ENCODE measurements at places on chromosomes 7 and 10.

DNA sequence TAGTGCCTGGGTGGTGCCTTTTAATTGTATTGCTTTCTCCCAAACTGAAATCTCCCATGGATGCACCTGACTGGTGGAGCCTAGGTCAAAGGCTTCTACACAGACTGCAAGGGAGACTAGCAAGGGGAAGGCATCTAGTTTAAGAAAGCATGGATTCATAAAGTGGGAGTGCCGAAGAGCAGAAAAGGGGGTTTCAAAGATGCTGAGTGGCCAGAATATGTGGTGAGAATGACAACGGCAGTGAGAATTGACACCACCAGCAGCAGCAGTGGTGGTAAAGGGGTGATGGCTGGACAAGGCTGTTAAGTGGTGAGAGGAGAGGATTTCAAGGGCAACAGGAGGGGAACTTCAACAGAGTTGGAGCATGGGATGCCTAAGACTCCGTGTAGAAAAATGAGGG is 36.7 kb downstream of the LSMEM1 start:
- no peak for DNase-seq

DNA sequence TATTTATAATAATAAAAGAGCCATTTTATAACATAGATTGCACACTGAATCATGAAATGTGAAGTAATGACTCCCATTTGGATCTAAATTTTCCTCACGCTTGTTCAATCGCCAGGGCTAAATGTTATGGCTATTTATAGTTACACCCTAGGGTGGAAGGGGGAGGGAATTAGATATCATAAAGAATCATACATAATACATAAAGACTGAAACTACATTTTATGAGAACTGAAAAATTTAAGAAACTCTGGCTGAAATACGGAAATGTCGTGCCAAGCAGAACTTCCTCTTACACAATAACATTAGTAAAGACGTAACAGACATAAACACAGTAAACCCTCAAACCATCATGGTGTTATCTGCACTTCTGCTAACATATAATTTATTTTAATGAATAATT is 327.5 kb upstream of the PHF14 start:
- no peak for DNase-seq

- no peak for DNase-seq
These were observed 66.5 kb upstream of the SKAP2 start for GRCh38 chr7:26930845-26931244.

DNA sequence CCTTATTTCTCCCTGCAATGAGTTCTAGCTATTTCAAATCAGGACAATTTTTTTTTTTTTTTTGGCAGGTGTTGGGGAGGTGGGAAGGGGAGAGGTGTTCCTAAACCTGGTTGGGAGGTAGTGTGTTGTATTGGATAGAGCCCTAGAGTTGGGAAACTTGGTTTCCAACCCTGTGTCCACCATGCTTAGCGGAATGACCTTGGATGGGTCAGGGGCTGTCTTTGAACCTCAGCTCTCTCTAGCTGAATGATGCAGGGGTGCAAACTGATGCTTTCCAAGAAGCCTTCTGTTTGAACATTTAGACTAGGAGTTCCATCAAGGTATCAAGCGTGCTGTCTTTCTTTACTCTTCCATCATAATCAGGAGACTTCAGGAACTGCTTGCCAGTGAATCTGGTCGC is 332.2 kb downstream of the LRMDA start:
- no peak for DNase-seq

DNA sequence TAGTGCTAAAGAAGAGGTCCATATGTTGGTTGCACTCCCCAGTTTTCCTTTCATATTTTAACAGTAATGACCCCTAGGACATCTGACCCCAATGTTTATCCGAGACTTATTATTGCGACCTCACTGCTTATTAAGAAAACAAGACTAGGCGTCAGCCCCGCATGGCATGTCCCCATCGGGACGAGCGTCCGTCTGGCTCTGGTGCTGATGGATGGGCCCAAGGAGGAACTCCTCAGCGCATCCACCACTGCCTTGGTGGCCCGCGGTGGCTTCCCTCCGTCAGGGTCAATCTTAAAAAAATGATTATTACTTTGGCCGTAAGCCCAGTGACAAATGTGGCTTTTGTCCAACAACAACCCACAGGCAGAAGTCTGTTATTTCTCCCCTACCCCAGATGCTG is 40.1 kb upstream of the CXCL12 start:
- no peak for DNase-seq

DNA sequence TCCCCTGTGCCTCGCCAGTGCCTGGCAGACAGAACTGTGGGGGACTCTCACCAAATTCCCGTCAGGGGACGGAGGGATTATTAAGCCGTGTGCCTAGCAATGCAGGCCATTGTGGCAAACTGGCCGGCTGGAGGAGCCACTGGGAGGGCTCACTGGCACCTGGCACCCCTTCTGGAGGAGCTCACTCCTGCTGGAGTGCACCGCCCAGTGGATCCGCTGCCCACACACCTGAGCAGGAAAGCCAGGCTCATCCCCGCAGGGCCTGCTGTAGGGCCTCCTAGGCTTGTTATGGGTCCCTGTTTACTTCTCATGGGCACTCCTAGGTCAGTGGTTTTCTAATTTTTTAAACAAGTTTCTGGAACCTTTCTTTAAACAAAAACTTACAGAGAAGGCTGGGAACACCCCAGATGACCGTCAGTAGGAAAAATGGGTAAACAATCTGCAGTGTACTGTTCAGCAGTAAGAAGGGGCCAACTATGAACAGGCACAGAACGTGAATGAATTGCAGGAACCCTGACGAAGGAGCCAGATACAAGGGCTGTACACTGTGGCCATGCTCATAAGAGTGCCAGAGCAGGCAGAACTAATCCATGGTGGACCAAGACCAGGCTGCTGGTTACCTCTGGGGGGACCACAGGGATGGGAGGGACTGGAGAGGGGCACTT is 64.8 kb downstream of the LANCL2 start:
- no peak for DNase-seq

DNA sequence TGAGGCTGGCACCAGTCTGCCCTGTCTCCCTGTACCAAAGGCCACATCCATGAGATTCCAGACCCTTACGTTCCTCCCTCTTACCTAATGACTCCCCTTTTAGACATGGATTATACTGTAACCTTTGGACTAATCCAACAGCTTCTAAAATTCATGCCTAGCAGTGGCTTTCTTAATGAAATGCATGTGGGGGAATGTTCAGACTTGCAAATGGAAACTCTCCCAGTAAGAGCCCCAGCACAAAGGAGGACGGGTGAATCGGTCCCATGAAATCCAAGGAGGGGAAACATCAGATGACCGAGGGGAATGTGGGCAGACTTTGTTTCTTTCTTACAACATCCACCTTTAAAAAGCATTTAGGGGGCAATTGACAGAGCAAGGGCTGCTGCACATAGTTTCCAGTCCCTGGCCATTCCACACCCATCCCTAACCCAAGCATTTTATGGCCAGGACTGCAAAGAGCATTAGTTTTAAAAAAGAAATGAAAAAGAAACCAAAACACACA is 71.5 kb downstream of the COL13A1 start:
- no peak for DNase-seq

DNA sequence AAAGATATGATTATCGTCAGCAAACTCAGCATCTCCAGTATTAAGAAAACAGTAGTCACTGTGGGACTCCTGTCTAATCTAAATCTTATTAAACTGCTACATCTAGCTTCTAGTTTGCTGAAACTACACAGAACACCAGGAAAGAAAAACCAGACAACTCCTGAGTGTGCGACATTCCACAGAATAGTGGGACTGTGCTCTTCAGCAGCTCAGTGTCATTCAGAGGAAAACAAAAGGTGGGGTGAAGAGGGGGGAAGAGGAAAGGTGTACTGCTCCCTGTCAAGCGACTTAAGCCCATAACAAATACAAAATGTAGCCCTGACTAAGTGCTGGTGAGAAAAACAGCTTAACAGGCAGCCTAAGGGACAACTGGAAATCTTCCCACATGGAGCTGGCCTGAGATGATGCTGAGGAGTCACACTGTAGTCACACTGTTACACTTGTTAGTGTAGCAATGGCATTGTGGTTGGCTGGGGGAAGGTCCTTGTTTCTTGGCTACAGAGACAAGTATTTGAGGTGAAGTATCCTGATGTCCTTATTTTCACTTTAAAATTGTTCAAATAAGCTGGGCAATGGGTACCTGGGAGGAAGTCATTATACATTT is 135.5 kb downstream of the USP6NL start:
- DNase-seq: no peak

GRCh38 chr10:80416479-80417098 is 8.2 kb downstream of the PRXL2A start:
- no peak for DNase-seq

- DNase-seq: no peak
These were observed 19.6 kb downstream of the AKR1C1 start for GRCh38 chr10:4982764-4983226.

- DNase-seq: no peak
These were observed 98.9 kb upstream of the IL6 start for GRCh38 chr7:22628112-22628511.

- no peak for DNase-seq
These were observed 831 bp upstream of the PFKP start for GRCh38 chr10:3066317-3067117.

- no peak for DNase-seq
These were observed 6.9 kb downstream of the BAZ1B start for GRCh38 chr7:73515178-73515577.

- DNase-seq: no peak
These were observed 112.1 kb downstream of the DNAJC1 start for GRCh38 chr10:21891439-21891838.

DNA sequence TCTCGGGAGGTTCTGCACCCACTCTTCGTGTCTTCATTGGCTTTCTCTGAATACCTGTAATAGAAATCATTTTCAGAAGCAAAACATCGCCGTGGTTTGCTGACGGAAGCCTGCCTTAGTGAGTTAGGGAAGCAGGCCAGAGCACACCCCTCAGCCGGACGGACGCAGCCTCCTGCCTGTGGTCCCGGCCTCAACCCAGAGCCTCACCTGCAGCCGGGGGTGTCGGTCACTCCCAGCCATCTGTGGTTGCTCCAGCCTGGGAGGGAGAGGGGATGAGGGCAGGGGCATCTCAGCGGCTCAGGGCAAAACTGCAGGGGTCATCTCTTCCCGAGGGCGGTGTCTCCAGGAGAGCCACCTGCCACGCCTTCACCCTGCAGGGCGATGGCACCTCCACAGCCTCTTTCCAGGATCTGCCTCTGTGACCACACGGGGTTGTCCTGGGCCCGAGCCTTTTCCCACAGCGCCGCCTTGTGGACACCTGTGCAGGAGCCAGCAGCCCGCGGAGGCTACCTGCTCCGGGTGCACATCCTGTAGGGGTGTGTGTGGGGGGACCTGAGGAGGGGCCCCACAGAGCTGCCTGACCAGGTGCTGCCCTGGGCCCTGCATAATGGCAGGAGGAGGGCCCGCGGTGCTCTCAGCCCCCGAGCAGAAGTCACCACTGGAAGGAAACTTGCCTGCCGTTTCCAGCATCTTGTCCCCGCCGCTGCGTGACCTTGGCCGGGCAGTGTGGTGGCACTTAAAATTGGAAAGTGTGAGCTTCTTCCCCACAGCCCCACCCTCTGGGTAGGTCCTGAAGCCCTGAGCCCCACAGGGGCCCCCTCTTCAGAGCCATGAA is 21.6 kb upstream of the AP5Z1 start:
- peak; percentile 89 for DNase-seq

GRCh38 chr7:131012477-131013031 is 278.5 kb upstream of the KLF14 start:
- DNase-seq: no peak

GRCh38 chr10:17659365-17659764 is 15.4 kb downstream of the STAM start:
- no peak for DNase-seq

- no peak for DNase-seq
These were observed 230.3 kb upstream of the GHITM start for GRCh38 chr10:83909001-83909400.

DNA sequence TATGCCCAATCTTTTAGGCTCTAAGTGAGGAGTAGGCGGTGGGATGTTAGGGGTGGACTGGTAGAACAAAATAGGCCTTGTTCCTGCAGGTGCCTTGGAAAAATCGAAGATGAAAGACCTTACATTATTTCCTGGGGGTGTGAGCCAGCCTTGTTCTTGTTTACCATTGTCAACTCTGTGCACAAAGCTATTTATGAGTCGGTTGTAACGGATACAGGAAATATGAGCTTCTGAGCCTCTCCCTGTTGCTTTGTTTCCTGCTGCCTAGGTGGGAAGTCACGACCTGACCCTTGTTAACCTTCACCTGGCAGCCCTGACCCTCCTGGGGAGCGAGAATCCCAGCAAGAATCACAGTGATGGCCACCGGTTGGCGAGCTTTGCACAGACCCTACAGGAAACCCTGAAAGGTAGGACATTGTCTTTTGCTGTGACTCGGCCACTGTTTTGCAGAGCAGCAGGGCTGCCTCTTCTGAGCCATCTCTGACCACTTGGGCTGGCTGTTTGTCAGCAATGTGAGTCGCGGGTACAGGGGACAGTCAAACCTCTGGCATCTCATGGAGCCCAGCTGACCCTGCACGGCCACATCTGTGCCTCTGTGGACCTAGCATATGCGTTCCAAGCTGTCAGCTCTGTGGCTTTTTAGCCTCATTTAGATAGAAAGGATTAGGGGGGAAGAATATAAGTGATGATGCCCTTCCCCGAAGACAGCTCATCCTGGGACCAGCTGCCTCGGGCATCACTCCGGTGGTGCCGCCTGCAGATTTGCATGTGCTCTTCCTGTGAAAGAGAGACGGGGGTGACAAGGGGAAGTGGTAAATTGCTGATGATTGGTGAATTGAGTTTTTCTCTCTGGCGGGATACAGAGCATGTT is 102.1 kb upstream of the ANLN start:
- DNase-seq: peak; percentile 61

- no peak for DNase-seq
These were observed 28.3 kb upstream of the PIP4K2A start for GRCh38 chr10:22742678-22743077.

- DNase-seq: no peak
These were observed 99.5 kb downstream of the SPDYE5 start for GRCh38 chr7:75591467-75592255.
